NB4 (cell line): ENCODE measurements at places on chromosomes 4 and X.
A peak's percentile ranks its signal among the peaks of the same experiment; 100 is the strongest.

DNA sequence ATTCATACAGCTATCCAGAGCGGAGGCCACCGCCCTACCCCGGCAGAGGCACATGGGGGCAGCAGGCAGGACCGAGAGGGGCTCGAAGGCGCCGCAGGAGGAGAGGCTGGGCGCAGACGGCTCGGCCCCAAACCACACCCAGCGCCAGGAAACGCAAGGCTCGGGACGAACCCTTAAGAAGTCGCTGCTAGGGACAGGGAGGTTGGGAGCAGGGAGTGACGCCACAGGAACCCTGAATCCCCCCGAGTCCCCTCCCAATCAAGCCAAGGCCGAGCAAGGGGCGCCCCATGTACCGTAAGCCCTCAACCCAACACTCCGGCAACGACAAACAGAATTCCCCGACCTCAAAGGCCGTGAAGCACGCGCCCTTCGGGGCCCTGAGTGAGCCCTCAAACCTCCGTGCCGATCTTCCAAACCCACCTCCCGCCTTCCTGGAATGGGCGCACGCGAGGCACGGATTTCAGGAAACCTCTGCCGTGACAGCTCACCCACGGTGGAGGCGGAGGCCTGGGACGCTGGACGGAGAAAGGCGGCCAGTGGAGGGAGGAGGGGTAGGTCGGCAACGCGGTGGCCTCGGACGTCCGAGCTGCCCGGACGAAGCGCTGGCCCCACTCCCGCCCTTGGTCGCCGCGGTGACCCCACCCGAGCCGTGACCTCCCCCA is 1.8 kb downstream of the ZFYVE28 start:
- peak; percentile 54 for DNase-seq

DNA sequence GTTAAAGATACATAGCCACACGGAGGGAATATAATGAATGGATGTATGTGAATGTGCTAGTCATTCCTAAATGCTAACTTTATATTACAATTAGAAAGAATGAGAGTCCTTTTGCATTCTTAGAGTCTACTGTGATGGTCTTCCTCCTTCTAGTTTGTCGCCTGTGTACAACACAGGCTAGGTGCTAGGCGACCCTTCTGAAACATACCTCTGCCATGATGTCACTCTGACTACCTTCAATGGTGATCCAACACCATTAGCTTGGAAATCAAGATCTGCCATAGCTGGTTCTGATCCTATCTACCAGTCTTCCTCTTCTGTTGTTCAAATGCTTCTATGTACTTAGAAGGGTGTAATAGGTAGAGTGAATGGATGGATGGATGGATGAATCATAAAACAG is 151.2 kb downstream of the MGST2 start:
- DNase-seq = no peak

DNA sequence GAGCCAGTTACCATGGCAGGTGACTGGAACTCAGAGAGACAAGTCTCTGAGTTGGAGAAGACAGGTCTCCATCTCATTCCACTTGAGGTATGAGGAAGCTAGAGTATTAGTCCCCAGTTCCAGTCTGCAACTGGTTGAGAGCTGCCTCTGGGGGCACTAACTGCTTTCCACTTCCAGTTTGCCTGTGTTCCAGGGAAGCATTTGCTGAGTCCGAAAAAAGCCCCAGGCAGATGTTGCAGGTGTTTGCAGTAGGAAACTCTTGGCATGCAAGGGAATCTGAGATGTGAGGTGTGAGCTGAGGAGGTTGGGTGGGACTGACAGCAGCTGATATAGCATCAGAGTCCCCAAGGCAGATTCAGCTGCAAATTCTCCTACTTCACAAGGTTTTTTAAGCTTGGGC is 272.2 kb upstream of the CASK start:
- no peak for DNase-seq

- peak; percentile 96 for DNase-seq
Observed at GRCh38 chrX:47144626-47145394, at the start of the genes NDUFB11 and RBM10. Gene NDUFB11 (minus strand): TSS chrX:47144702. CDS start chrX:47144679, 23 bp downstream. Gene RBM10 (plus strand): TSS chrX:47145221. CDS start chrX:47147482, 2,261 bp downstream.

- DNase-seq = no peak
Observed at GRCh38 chr4:138671106-138671505, 344.5 kb upstream of the NOCT start.

GRCh38 chr4:26753187-26753586 is 107.5 kb upstream of the STIM2 start:
- DNase-seq = no peak

DNA sequence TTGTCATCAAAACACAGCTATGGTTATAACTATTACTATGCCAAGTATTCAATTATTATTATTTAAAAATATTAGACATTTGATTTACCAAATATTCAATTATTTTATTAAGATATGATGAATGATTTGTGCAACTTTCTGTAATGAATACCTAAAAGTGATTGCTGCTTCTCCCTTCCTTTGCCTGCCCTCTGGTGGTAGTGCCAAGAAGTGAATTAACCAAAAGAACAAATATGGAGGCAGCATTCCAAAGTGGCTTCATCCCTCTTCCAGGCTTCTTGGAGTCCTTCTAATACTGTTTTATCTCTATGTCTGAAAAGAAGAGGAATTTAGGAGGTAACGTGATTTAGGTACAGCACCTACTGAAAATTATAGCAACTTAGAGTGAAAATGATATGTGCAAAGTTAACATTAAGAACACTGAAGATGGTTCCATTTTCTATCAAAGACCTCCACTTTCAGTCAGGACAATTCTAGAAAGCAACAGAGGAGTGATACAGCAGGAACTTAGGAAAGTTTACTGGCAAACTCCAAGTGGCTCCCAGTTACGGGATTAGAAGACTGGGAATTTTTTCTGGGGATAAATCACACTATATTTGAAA is 43.0 kb downstream of the ENPEP start:
- DNase-seq = peak; percentile 11

GRCh38 chr4:174423257-174423944 is 98.9 kb downstream of the HPGD start:
- no peak for DNase-seq

DNA sequence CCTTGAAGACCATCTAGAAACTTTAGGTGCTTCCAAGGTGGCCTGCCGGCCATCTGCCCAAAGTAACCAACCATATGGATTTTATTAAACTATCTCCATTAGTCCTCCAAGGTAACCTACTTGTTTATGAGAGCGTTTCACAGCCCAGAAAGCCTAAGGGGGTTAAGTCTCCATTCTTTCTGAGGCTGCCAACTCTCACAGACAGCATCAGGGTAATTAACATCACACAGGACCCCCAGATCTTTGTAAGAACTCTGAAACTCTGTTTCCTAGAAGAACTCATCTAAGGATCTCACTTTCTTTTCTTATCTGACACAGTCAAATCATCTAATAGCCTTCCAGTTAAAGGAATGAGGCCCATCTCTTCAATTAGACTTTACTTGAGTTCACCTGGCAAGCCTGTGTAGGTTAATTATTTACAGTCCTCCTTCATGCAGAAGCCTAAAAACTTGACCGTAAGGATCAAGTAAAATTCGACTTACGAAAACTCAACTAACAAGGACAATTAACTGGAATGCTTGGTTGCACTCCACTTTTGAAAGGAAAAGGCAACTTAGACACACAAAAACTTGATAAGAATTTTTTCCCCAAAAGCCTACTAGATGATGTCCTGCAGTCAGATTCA is 252.5 kb downstream of the GRIA3 start:
- DNase-seq = no peak

GRCh38 chr4:20074450-20074849 is 177.3 kb upstream of the SLIT2 start:
- DNase-seq = no peak

- DNase-seq = no peak
Observed at GRCh38 chr4:141247430-141247780, 26.7 kb downstream of the ZNF330 start.

GRCh38 chr4:39785083-39785482 is 87.1 kb downstream of the UBE2K start:
- no peak for DNase-seq

DNA sequence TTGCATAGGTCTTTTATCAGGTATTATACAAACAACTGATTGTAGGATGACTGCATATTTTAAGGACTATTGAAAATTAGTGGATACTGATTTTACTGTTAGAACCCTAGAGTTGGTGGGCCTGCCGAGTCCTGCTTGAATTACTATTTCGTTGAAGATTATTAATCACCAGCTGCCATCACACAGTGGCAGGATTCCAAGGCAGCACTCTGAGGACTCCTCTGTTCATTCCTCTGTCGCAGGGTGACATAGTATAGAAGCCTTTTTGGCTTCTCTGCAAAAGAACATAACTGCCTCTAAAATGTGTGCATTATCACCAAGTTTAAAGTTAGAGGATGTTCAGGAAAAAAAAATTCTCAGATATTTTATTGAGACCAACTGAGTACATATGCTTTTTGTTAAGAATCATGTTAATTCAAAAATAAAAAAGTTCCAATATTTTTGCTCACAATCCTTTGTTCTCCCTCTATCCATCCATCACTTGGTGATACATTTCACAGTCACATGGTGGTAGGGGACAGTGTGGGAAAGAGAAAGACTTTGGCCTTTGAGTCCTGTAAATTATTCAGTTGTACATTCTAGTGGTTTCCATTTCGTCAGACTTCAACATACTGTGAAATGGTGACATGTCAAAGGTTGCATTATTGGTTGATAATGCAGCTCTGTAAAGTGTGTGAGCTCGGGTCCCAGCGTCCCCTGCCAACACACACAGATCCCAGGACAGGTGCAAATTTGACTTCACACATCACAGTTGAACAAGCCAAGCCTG is 332.5 kb downstream of the GRID2 start:
- DNase-seq = no peak

DNA sequence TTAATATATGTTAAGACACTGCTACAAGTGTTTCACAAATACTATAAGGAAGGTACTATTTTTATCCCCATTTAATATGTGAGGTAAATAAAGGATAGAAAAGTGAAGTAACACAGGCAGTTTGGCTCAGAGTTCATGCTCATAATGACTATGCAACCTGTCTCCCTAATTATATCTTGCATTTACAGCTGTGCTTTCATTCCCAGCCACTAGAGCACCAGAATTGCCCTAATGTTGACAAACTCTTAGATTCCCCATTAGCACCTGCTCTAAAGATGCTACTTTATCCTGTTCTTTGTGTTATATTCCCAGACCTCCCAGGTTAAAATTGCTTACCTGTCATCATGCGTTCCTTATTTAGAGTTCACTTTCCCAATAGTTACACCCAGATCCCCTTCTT is 833.6 kb downstream of the CCSER1 start:
- no peak for DNase-seq

DNA sequence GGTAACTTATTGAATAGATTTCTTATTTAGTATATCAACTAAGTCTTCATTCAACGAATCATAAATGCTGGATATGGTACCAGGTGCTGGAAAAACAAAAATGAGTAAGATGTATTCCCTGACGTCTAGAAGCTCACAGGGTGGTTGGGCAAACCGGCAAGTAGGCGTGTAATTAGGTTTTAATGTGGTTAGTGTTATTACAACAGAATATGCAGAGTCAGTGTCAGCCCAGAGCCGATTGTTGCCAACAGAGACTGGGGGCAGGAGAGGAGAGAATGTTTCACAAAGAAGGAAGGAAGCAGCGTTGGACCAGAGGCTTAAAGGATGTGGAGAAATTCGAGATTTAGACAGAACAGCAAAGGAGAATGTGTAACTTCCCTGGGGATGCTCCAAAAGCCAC is 111.7 kb downstream of the TENM3 start:
- DNase-seq = no peak

DNA sequence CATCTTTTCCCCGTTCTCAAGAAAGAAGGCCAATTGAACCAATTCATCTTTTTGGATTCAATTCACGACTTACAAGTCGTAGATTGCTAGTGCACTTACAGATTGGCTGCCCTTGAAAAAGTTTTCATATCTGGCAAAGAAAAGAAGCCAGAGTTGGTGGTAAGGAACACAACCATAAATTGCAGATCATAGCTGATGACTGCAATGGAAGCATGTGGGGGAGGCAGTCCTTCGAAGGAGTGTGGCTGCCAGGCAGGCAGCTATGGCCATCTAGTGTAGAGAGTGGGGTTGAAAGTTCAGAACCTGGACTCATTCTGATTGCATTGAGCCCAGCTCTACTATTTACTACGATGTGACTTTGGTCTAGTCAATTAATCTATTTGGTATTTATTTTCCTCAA is 4.5 kb downstream of the GPM6A start:
- no peak for DNase-seq

DNA sequence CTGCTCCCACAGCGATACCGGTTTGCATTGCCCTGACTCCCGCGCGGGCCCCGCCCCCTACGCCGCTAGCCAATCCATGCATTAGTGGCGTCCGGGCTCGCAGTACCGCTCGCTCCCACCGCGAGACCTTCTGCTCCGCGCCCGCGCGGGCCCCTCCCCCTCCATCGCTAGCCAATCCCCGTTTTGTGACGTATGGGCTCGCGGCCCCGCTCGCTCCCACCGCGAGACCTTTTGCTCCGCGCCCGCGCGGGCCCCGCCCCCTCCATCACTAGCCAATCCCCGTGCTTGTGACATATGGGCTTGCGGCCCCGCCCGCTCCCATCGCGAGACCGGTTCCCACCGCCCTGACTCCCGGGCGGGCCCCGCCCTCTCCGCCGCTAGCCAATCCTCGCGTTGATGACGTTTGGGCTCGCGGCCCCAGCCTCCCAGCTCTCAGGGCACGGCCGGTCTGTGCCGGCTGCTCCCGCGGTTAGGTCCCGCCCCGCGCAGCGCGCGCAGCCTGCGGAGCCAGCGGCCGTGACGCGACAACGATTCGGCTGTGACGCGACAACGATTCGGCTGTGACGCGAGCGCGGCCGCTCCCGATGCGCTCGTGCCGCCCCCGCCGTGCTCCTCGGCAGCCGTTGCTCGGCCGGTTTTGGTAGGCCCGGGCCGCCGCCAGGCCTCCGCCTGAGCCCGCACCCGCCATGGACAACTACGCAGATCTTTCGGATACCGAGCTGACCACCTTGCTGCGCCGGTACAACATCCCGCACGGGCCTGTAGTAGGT is at the start of gene EMD:
TSS of gene EMD (plus strand) at position 497 of the 770 bp plus-strand sequence. CDS start at position 687, 190 bp downstream.
- peak; percentile 98 for DNase-seq

GRCh38 chr4:82611982-82612381 is 50.2 kb upstream of the TMEM150C start:
- DNase-seq = no peak

DNA sequence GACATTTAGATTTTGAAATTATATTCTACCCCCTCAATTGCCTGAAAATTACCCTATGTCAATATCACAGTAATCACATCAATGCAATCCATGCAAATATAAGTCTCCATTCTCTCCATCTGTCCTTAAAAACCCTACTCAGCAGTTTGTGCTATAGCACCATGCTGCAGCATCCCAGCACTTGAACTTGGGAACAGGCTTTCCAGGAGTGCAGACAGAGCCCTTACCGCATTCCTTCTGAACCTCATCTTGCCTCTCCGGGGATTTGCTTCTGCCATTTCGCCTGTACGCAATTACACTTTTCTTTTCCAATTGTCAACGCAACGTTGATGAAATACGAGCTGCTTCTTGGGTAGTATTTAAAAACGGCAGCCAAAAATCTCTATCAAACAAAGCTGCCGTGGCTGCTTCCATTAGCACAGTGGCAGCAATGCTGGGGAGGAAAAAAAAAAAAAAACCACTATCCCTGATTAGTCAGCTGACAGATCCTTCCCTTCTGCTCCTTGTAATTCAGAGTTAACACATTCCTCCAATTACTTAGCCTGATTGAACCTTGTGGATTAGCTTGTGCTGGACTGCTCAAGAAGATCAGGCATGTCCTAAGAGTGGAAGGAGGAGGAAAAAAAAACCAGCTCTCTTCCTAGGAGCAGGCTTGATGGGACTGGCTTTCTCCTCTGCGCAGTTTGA is 65.6 kb downstream of the MCF2 start:
- DNase-seq = no peak

GRCh38 chr4:3784454-3785291 is 18.5 kb downstream of the ADRA2C start:
- DNase-seq = no peak
